Caco-2 (cell line): ENCODE measurements at places on chromosomes 7 and 10. TPM values are rescaled to one million over a fixed set of nuclear protein-coding genes. Genes with fewer than 3 reads are reported as not detected.
A peak's percentile ranks its signal among the peaks of the same experiment; 100 is the strongest.

AMPH gene
- total RNA-seq: not detected in 2 replicates

PRKG1 gene
- total RNA-seq: 0.09 and 0.12 TPM in 2 replicates

DNA sequence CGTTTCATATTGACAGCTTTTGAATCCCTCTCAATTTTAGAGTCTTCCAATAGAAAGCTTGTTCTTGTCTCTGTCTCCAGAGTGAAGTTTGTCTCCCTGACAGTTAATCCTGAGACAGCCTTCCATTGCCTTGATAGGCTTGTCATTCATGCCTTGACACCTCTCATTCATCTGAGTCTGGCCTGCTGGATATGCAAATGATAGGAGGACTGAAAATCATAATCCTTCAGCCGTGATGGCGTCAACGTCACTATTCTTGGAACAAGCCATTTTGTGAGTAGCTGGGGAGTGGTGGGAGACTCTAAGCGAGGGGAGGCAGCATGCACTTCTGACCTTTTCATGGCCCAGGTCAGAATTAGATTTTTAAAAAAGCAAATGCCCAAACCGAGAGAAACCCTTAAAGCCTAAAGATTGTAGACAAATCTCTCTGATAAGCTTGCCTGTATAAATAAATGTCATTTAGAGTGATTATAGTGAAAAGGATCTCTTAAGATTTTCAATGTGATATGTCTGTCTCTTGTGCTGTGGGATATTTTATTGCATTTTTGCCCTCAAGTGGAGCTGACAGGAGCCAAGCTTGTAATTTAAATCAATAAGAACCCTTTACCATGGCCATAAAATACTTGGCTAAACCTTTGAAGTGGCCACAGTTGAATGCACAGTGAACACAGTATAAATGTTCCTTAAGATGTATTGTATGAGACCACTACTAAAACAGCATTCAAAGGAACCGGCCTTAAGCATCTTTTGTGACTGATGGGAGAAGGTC is 148.8 kb downstream of the SNX10 start:
- no peaks in the 10 kb centered on the region for H3K36me3 ChIP-seq
- DNase-seq: no peak
- no peaks in the 10 kb centered on the region for H3K4me1 ChIP-seq
- H3K27me3 ChIP-seq: no peaks in the 10 kb centered on the region
- no peak overlapping the region for H3K27ac ChIP-seq
- H3K4me3 ChIP-seq: no peak overlapping the region

- DNase-seq: peak; percentile 81
- H3K4me3 ChIP-seq: no peak overlapping the region
- peak overlapping the region; percentile 91 for H3K27ac ChIP-seq
- H3K36me3 ChIP-seq: no peaks in the 10 kb centered on the region
- peaks cover 73% of the 10 kb centered on the region for H3K4me1 ChIP-seq
Observed at GRCh38 chr7:132380059-132380458, 196.2 kb downstream of the PLXNA4 start.

HDAC9 gene
- total RNA-seq: 0.27 and 0.81 TPM in 2 replicates

DNA sequence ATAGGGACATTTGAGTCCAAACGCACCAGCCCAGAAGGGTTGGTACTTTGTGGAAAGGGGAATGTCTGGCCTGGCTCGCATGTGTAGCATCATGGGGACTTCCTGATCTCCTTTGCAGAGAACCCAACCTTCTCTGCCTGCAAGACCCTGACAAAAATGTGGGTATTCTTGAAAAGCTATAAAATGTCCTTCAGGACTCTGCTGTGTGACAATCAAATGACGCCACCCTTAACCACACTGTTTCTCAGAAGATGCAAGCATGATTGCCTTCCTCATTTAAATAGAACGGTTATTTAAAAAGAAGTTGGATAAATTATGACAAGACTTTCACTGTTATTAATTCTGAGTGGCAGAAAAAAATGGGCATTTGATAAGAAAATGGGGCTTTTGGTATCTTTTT is 15.1 kb upstream of the GPR15LG start:
- H3K4me1 ChIP-seq: no peaks in the 10 kb centered on the region
- no peaks in the 10 kb centered on the region for H3K36me3 ChIP-seq
- H3K4me3 ChIP-seq: no peak overlapping the region
- H3K27me3 ChIP-seq: no peaks in the 10 kb centered on the region
- DNase-seq: no peak

GRCh38 chr10:29987471-29987870 is 71.9 kb downstream of the JCAD start:
- no peak overlapping the region for H3K27ac ChIP-seq
- H3K4me1 ChIP-seq: no peaks in the 10 kb centered on the region
- H3K4me3 ChIP-seq: no peak overlapping the region

DNA sequence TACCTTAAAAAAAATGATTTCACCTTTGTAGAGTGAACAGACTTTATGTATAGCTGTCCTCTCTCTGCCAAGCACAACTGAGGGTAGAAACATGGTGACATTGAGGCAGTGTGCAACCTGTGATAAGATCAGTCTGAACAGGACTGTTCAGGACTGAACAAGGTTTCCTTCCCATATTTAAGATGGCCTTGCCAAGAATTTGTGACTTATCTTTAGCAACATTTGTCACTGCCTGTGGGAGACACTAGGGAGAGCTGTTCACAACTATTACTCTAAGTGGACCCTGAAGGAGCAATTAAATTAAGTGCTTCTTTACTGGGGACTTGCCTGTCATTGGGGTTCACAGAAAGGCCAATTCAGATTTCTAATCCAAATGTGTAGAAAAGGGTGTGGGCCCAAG is 6.7 kb downstream of the OR13A1 start:
- H3K4me1 ChIP-seq: no peaks in the 10 kb centered on the region
- H3K36me3 ChIP-seq: no peaks in the 10 kb centered on the region
- no peak for DNase-seq
- H3K27me3 ChIP-seq: no peaks in the 10 kb centered on the region
- H3K4me3 ChIP-seq: no peak overlapping the region
